ENCODE measurements at places on chromosomes 1 and 21.
A peak's percentile ranks its signal among the peaks of the same experiment; 100 is the strongest.

DNA sequence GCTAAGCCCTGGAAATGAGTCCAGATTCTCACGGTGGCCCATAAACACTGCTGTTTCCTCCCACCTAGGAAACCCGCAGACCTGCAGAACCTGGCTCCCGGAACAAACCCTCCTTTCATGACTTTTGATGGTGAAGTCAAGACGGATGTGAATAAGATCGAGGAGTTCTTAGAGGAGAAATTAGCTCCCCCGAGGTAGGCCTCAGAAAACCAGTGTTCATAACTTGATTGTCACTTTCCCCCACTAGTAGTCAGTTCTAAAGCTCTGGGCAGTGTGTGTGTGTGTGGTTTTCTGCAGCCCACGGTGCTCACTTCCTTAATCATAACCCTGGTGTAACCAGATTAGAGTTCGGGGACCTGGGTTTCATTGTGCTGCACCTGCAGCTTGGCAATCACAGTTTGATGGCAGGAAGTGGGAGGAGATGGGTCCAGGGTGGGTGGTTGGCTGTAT, 39.1 kb downstream of the CLIC6 start:
- no peak for DNase-seq

- peak; percentile 43 for DNase-seq
These were observed 34.3 kb upstream of the TTC4 start for GRCh38 chr1:54681358-54681757.

GRCh38 chr1:186577216-186577615, 103.0 kb downstream of the PTGS2 start:
- DNase-seq: no peak

DNA sequence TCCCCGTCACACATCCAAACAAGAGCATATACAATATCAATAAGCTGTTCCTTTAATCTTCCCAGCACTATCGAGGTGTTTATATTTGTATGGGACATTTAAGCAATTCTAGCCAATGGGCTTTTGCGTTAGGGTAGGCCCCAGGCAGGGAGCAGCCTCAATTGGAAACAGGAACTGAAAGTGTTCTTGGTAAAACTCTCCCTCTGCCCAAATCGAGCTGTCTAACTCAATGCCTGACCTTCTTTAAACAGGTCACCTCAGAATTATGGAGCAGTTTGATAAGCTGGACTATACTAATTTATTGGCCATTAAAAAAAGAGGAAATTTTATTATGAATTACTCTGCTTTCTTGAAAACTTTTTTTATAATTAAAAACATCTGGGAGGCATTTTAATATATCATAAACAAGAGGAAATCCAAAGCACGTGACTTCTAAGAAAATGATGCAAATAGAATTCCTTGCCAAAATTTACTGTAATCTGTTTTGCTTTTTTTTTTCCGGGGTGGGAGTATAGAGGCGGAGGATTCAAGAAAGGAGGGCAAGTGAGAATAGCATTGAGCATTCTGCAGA, 498.1 kb downstream of the LMO4 start:
- no peak for DNase-seq

GRCh38 chr1:92886886-92887419, 55.1 kb downstream of the RPL5 start:
- no peak for DNase-seq

DNA sequence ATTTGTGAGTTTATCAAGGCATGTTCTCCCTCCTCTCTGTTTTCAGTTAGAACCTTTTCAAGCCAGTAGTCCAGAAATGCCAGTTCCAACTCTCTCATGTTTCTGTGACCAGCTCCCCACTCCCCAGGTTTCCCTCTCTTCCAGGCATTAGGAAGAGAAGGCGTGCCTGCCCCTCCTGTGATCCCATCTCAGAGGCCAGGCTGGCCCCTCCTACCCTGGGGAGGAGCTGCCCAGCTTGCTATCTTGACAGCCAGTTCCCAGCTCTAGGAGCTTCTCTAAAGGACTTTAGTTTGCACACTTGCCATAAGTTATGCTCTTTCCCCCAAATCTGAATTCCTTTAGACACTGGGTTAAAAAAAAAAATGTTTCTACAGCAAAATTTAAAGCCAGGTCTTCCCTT, 8.9 kb downstream of the HYI start:
- DNase-seq: no peak

GRCh38 chr1:222202831-222203230, 345.1 kb downstream of the HHIPL2 start:
- no peak for DNase-seq

DNA sequence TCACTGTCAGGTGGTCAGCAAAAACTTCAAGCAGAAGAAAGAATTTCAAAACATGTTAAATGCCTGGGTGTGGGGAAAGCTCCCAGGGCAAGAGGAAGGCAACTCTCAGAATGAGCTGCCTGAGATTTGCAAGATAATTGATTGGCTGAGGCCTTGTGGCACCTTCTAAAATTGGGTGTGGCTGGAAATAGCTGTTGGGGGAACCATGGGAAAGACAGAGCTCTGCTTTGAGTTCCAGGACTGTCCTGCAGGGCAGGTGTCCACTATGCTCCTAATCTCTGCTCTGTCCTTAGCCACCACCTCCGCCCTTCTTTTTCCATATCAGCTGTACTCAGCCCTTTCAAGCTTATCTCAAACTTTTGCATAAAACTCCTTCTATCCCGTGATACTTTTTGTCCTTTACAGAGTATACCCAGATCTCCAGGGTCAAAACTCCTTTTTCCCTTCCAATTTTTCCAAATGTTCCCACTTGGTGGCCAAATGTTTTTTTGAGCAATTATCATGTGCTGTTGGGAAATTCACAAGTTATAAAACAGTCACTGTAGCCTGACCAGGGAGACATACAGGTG, 23.8 kb upstream of the PPP2R5A start:
- DNase-seq: no peak

- DNase-seq: no peak
These were observed 1.1 kb upstream of the TRIM62 start for GRCh38 chr1:33182896-33183295.

DNA sequence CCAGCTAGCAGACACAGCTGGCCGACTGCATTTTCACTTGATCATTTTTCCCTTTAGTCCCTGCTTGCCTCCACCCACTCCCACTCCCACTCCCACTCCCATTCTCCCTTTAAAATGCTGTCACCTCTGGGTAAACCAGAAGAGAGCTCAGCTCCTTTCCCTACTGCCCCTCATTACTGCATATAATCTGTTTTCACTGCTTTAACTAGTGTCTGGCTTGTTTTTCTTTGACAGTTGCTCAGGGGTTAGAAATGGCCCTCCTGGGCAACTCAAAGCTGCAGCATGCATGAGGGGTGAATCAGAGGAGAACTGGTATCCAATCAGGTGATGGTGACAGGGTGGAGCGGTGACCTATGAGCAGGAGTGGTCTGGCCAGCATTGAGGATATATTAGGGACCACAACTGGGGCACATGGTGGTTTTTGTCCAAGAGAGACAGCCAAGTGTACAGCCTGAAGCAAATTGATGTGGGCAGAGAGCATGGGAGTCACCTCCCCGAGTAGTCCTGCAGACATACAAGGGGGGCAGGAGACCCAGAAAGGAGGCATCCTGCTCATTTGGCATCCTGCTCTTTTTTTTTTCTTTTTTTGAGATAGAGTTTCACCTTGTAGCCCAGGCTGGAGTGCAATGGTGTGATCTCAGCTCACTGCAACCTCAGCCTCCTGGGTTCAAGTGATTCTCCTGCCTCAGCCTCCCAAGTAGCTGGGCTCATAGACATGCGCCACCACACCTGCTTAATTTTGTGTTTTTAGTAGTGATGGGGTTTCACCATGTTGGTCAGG, 42.6 kb upstream of the SRSF10 start:
- peak; percentile 96 for DNase-seq

DNA sequence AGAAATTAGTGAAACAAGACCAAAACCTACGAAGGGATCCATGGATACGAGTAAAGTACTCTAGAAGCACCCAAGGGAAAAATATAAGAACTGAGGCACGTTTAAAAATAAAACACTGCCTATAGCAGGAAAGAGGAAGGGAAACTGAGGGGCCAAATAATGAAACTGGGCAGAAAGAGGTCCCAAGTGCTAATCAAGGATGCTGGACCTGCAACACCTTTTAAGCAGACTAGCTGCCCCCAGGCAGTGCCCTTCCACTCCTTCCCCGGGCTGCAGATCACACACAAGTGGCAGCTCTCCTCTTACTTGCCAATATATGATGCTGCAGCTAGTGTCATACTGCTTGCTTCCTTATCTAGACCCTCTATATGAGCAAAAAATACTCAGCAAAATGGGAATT, 7.6 kb upstream of the OTUD7B start:
- DNase-seq: no peak

DNA sequence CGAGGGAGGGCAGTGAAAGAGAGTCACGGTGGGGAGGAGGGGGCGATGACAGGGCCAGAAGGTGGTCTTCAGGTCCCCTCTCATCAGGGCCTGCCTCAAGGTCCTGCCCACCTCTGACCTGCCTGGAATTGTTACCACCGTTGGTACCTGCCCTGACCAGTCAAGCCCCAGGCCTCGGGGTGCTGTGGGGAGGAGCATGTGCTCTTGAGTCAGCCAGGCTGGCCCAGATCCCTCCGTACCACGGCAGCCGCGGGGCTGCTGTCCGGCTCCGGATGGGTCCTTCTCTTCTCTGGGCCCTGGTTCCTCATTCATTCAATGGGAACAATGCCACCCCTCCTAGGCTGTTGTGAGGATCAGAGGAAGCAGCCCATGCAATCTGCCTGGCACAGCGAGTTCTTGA, 22.0 kb downstream of the SERINC2 start:
- DNase-seq: no peak

GRCh38 chr1:31476891-31477846, 64.2 kb downstream of the SERINC2 start:
- peak; percentile 55 for DNase-seq

DNA sequence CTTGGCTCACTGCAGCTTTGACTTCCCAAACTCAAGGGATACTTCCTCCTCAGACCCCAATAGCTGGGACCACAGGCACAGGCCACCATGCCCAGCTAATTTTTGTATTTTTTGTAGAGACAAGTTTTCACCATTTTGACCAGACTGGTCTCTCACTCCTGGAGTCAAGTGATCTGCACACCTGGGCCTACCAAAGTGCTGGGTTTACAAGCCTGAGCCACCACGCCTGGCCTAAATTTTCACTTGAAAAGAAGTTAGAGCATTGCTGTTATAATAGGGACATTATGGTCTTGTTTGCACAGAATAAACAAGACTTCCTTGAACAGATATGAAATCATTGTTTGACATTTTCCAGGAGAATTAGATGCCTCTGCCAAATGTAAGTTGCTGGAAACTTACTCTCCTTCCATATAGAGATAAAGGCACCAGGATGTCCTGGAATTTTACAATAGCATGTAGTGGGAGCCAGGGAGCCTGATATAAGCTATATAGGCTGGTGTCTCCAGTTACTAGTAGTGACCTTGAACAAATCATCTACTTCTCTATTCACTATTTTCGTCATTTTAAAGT, 16.9 kb downstream of the SLC35A3 start:
- DNase-seq: no peak

DNA sequence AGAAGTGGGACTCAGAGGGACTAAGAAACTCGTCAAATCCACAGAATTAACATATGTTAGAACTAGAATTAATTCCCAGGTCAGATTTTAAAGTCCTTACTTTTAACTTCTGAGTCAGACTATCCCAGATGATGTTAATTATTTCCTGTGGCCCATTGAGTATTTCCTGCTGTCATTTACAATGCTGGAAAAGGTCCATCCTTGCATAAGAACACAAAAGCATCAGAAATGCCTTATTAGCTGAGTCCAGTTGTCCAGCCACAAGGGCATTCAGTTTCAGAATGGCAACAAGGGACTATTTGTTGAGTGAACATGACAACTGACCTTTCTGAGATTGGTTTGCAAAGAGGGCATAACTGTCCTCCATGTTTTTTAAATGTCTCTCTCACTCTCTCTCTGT, 16.5 kb upstream of the HIVEP3 start:
- DNase-seq: peak; percentile 67

- DNase-seq: no peak
These were observed 24.3 kb upstream of the EPS8L3 start for GRCh38 chr1:109787845-109788601.

GRCh38 chr21:33071770-33072306, 1.9 kb downstream of the OLIG1 start:
- peak; percentile 6 for DNase-seq

GRCh38 chr1:64133036-64133435, 70.4 kb upstream of the UBE2U start:
- peak; percentile 97 for DNase-seq

DNA sequence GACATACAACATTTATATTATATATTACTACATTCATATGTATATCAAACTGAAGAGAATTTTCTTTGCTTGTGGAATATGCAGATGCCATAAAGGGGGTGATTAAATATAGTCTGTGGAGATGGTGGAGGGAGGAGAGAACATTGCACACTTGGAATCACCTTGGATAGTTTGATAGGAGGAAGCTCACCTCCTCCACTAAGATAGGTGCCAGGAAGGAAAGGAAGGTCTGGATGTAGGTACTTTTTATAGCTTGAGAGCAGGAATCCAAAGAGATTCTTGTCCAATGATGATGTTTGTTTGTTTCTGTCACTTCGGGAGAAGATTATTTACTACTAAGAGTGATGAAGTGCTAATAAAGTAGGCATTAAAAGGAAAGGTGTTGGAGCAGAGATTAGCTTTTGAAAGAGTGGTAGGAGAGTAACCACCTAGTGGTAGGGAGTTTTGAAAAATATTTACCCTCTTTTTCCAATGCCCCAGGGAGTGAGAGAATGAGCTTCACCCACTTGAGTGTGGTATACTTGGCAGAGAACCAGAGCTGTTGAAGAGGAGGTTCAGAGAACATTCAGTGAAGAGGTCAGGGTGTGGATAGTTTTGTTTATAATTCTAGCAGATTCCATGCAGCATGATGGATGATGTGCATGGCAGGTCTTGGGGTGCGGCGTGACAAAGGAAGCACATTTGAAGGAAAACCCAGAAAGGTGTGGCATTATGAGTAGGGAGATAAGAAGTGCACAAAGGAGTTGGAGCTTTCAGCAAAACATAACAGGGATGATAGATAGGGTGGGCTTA, 145.0 kb downstream of the PATJ start:
- DNase-seq: peak; percentile 46

DNA sequence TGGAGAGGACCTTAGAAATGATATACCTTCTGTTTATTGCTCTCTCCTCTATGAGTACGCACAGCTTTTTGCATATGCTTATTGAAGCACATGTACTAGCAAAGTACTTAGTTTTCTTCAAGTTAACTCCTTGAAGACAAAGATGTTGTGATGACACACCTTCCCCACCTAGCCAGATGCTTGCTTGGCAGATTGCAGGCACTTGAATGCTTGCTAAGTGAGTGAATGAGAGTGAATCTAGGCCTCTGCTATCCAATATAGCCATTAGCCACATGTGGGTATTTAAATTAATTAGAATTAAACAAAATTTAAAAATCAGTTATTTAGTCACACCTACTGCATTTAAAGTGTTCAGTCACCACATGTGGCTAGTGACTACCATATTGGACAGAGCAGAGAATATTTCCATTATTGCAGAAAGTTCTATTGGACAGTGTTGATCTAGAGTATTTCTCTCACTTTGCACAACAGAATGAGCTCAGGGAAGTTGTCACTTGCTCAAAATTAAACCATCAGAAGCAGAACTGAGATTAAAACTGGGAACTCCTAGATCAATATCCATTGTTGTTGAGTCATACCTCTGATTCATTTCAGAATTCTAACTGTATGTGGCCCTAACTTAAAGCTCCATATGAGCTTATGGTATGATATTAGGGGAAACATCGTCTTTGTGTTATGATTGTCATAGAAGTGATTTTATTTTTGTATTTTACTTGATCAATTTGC, 8.6 kb upstream of the EEIG2 start:
- no peak for DNase-seq

Measured in renal cortical epithelial cell (primary cell).